ENCODE measurements at places on chromosomes 16 and 17.

DNA sequence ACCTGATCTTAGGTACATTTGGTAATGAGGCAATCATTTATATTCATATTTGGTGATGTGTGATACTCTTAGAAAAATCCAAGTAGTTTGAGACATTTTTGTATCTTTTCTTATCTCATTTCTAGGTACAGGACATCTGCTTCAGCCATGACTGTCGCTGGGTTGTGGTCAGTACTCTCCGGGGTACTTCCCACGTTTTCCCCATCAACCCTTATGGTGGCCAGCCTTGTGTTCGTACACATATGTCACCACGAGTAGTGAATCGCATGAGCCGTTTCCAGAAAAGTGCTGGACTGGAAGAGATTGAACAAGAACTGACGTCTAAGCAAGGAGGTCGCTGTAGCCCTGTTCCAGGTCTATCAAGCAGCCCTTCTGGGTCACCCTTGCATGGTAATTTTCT, 312.2 kb downstream of the BCAS3 start:
- no peak for DNase-seq

GRCh38 chr16:46973996-46974324, 486 bp upstream of the DNAJA2 start:
- no peak for DNase-seq

DNA sequence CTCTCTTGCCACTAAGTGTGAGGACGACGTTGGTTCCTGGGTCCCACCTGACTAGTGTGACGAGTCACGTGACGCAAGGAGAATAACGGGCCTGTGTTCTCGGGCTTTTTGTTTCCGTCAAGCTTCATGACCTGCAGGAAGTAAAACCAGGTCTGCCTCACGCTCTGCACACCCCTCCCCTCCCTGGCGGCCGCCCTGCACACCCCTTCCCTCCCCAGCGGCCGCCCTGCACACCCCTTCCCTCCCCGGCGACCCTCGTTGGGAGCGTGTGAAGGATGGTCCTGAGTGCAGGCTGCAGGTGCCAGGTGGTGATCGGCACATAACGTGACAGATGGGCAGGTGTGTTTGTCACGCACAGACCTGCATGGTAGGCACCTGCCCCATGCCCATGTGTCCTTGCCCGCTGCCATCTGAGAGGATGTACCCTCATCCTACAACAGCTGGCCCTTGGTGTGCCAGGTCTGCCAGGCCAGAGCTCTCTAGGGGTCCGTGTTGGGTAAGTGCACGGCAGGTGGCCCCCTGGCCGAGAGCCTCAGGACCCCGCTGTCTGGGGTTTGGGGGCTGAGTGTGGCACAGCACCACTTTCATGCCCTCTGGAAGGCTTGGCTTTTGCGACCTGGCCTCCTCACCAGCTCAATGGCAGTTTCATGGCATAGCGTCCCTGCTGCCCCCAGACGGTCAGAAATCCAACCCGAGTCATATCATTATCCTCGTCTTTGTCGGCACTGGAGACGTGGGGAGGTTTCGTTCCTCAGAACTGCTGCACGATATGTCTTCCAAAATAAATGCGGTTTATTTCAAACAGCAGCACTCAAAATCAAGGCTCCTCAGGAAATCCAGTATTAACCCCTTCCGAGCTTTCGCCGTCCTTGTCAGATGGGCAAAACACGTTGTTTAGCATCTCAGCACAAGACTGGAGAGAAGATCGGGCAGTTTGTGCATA, 191.8 kb upstream of the CHMP6 start:
- DNase-seq = no peak

DNA sequence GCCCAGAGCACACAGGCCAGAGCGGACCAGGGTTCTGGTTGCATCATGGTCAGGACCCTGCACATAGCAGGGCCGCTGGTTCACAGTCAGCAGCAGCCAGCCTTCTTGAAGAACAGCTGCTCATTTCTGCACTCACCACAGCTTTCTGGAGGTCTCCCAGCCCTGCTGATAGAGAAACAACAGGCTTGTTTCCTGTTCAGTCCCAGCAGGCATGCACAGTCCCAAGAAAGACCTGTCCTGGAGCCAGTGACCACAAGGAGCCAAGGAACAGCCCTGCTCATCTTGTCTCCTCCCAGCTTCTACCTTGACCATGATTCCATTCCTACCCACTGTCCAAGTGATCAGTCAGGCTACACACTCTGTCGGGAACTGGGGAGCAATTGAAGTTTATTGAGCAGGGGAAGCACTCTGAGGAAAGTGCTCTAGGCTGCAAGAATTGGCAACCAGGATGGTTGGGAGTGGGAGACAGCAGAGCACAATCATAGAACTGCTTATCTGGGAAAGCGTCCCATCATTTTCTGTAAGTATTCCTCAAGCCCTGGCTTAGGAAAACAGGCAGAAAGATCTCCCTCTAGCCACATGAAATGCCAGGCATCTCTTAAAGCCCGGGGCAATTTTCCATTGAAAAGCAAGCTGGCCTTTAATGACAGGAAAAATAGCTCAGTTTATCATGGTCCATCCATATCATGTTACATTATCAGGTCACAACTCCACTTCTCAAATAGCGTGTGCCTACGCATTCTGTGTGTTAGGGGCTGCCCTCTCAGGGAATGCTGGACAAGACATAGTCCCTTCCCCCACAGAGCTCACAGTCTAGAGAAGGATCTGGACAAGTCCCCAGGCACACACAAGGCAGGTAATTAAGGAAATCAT, 155.4 kb upstream of the FOXF1 start:
- peak; percentile 75 for DNase-seq

GRCh38 chr17:63490329-63490728, 13.5 kb downstream of the ACE start:
- no peak for DNase-seq

- no peak for DNase-seq
Observed at GRCh38 chr17:1143573-1143972, 36.2 kb downstream of the ABR start.

DNA sequence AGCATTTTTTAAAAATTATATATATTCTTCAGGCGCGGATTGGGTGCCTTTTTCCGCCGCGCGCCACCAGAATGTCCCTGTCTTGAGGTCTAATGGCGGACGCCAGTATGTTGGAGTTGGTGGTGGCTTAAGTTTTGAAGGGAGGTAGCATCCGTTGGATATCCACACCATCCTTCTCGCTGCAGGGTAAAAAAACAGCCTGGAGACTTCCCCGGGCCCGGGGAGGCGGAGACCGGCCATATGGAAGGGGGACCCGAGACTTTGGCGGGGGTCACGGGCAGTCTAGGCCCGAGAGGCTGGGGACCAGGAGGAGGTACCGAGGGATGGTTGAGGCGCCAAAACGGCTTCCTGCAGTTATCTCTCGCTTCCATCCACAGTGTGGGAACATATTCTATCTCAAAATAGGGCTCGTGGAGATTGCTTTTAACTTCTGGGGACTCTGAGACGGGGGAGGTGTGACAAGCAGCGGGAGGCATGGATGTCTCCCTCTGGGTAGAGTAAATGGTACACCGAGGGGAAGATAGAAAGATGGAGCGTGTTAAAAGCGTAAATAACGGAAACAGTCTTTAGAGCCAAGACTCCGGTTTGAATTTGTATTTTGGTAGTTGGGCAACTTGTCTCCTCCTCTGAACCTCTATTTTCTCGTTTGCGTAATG, at the start of gene SF3B3:
SF3B3 (plus strand) TSS at position 74 of the 656 bp plus-strand sequence. CDS start 2,841 bp downstream, outside the sequence.
- DNase-seq = peak; percentile 33

- DNase-seq = no peak
Observed at GRCh38 chr17:28357901-28358197, 522 bp upstream of the POLDIP2 start.

DNA sequence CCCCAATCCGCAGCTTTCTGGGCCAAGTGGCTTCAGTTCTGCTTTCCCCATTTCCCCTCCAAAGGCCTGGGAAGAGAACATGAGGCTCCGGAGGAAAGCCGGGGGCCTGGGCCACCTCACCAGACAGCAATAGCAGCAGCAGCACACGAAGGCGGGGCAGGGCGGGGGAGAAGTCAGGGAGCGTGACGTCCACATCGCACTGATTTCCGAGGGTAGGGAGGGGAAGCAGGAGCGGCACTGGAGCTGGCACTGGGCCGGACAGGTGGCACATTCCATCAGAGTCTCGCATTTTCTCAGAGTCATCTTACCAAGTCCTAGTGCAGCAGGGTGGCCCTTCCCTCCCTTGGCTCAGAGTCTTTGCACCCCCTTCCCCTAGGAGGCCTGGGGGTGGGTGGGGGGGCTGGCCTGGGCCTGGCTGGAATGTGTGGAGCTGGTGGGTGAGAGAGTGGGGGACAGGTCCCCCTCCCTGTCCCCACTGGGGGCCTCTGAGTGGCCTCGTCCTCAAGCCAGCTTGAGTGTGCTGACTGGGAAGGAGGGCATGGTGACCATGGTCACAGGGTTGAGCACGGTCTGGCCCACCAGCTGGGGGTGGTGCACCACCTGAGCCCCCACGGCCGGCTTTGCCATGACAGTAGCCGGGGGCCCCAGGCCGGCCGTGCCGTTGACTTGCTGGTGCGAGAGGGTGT, 14.3 kb downstream of the MNT start:
- DNase-seq = no peak

- DNase-seq = peak; percentile 50
Observed at GRCh38 chr16:30941600-30942425, 7.1 kb upstream of the ORAI3 start.

- no peak for DNase-seq
Observed at GRCh38 chr16:1768767-1769401, 2.5 kb downstream of the NME3 start.

DNA sequence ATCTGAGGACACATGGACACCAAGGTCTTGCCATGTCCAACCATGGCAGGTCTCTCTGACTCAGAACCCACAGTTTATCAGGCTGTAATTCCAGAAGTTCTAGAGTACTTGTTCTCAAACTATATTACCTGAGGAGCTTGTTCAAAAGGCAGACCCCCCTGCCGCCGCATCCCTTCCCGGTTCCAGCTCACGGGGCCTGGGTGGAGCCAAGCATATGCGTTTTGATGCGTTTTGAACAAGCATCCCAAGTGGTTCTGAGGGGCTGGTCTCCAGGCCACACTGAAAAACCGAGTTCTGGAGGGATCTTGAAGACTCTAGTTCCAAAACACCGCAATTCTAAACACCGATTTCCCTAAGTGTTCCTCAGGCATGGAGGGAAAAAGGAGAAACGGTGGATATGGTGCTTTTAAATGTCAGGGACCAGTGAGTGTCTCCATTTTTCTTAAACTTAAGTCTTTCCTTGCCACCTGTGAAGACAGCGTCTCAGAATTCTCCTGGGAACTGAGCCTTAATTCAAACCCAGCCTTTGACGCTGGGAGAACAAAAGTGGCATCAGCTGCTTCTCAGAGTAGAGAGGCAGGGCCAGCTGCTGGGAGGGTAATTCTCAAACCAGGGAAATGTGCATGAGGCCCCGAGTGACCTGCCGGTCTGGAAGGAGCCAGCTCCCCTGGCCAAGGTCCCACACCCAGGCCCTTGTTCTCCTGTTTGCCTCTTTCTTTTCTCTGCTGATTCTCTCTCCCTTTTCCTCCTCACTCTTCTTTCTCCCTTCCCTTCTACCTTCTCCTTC, 84.4 kb upstream of the PLCG2 start:
- no peak for DNase-seq

All from NCI-H226 (cell line).